B cell (primary cell): ENCODE measurements at places on chromosomes 7 and 10. TPM values are rescaled to one million over a fixed set of nuclear protein-coding genes. Genes with fewer than 3 reads are reported as not detected.

PDE6C gene
- total RNA-seq = not detected in 2 replicates

FAM241B gene
- 0.54 and 1.1 TPM in 2 replicates for total RNA-seq

CUZD1 gene
- total RNA-seq = 3.0 and 3.3 TPM in 2 replicates

AKR1C4 gene
- total RNA-seq = not detected in 2 replicates

SCD gene
- 5.1 and 5.6 TPM in 2 replicates for total RNA-seq

ZNF488 gene
- total RNA-seq = not detected in 2 replicates

- H3K4me3 ChIP-seq = no peak overlapping the region
- no peak overlapping the region for H3K27ac ChIP-seq
- H3K27me3 ChIP-seq = no peaks in the 10 kb centered on the region
- no peak for DNase-seq
Observed at GRCh38 chr10:117675514-117676055, 133.0 kb downstream of the EMX2 start.

DNA sequence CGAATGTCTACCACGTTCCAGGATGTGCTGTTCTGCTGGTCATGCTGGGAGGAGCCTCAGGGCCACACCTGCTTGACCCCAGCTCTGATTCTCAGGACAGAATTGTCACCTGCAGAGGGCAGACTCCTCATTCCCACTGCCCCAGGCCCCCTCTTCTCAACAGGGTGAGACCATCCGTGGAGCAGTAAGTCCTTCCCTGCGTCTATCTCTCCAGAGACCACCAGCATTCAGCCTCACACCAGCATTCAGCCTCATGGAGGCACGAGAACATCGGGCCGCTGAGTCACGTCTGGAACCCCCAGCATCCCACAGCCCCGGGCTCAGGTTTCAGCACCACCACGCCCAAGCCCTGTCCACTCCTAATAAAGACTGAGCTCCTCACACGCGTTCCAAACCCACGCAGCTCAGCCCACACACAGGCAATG is 273.4 kb downstream of the DIP2C start:
- H3K4me1 ChIP-seq = no peaks in the 10 kb centered on the region
- no peaks in the 10 kb centered on the region for H3K36me3 ChIP-seq
- H3K27ac ChIP-seq = no peak overlapping the region
- H3K27me3 ChIP-seq = no peaks in the 10 kb centered on the region

- H3K4me1 ChIP-seq = peaks cover 15% of the 10 kb centered on the region
- no peaks in the 10 kb centered on the region for H3K27me3 ChIP-seq
- no peak for DNase-seq
- no peak overlapping the region for H3K27ac ChIP-seq
- no peaks in the 10 kb centered on the region for H3K36me3 ChIP-seq
Observed at GRCh38 chr7:112575864-112576263, 95.1 kb downstream of the LSMEM1 start.

DNA sequence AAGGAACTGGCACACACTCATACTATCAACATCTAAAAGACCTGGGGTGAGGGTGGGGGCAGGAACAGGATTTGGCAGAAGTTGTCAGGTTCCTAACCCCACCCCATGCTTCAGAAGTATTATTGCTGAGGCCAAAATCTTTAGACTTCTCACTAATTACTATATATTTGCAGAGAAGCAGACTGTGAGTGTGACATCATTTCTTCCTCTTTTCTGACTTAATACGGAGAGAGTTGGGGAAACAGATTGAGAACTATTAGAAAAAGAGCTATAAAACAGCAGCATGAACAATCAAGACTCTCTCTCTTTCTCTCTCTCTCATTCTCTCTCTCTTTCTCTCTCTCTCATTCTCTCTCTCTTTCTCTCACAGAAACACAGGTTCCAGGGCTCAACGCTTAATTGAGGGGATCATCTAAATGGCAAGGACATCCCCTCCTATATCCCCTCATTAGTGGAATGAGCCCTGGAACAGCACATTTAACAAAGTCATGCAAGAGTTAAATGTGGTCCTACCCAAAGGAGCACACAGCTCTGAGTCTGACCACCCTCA is 94.8 kb downstream of the KCNMA1 start:
- no peak overlapping the region for H3K27ac ChIP-seq
- no peak overlapping the region for H3K4me3 ChIP-seq
- peaks cover 4% of the 10 kb centered on the region for H3K27me3 ChIP-seq
- peaks cover 42% of the 10 kb centered on the region for H3K4me1 ChIP-seq
- no peaks in the 10 kb centered on the region for H3K36me3 ChIP-seq
- DNase-seq = peak; percentile 14

GRCh38 chr10:6607182-6607581 is 27.1 kb upstream of the PRKCQ start:
- no peaks in the 10 kb centered on the region for H3K36me3 ChIP-seq
- H3K27ac ChIP-seq = no peak overlapping the region
- no peak for DNase-seq
- no peaks in the 10 kb centered on the region for H3K4me1 ChIP-seq
- H3K4me3 ChIP-seq = no peak overlapping the region
- H3K27me3 ChIP-seq = no peaks in the 10 kb centered on the region

GRCh38 chr7:124643311-124643811 is 122.2 kb downstream of the GPR37 start:
- no peak overlapping the region for H3K4me3 ChIP-seq
- no peaks in the 10 kb centered on the region for H3K27me3 ChIP-seq
- no peaks in the 10 kb centered on the region for H3K4me1 ChIP-seq

GRCh38 chr10:62082729-62083411 is 181.4 kb downstream of the ARID5B start:
- H3K36me3 ChIP-seq = peaks cover 8% of the 10 kb centered on the region
- peaks cover 76% of the 10 kb centered on the region for H3K4me1 ChIP-seq
- H3K4me3 ChIP-seq = peak overlapping the region; percentile 11

GRCh38 chr10:33388785-33389184 is 54.3 kb upstream of the NRP1 start:
- peaks cover 2% of the 10 kb centered on the region for H3K27me3 ChIP-seq
- no peak overlapping the region for H3K27ac ChIP-seq
- no peak for DNase-seq
- no peaks in the 10 kb centered on the region for H3K4me1 ChIP-seq
- H3K4me3 ChIP-seq = no peak overlapping the region

DNA sequence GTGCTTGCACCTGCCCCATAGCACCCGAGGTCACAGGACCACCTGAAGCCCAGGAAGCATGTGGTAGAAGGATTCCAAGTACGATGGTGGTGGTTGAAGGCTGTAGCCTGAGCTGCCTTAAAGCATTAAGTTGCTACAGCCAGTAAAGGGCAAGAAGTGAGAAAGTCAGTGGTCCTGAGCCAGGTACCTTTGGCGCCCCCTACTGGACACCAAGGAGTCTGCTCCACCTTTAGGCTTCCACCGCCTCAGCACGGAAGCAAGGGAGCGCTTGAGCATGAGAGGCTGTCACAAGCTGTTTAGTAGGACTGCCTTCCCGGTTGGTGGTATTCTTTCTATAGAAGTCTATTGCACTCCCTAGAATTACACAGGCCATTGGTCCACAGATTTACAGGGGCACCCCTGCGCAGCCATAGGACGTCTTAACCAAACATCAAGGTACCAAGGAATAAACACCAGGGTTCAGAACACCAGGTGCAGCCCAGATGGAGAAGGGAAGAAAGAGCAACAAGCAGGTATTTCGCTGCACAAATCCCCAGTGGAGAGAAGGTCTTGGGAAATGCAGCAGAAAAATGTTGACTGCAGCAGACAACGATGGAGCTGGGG is 2.2 kb downstream of the CRTAC1 start:
- no peaks in the 10 kb centered on the region for H3K27me3 ChIP-seq
- no peak overlapping the region for H3K4me3 ChIP-seq
- H3K27ac ChIP-seq = no peak overlapping the region
- H3K4me1 ChIP-seq = peaks cover 6% of the 10 kb centered on the region
- H3K36me3 ChIP-seq = no peaks in the 10 kb centered on the region

DNA sequence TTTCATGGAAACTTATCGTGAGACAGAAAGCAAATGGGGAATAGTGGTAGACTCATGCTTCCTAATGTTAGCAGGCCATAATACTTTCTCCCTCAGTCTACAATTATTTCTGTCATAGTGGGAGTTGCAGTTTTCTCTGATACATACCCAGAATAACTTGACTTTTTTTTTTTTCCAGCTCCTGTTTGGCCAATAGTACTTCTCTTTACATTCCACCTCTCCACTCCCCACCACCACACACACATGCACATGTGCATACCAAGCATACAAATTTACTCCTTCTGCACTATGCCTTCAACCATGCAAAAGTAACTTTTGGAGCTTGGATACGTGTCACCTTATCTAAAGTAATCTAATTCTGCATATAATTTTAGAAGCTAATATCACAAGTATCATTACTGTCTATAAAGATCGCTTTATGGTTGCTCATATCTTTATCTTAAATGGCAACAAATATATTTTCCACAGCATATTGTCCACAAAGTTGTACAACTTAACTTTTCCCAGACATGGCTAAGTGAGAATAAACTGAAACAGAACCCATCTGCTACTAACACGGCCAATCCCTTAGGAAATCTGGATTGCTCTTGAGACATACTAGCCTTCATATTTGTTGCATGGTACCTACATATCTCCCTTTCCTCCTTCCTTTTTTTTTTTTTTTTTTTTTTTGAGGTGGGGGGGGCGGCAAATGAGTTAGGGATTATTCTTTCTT is 49.0 kb downstream of the TES start:
- no peak for DNase-seq
- H3K4me3 ChIP-seq = no peak overlapping the region
- H3K36me3 ChIP-seq = no peaks in the 10 kb centered on the region

- no peak overlapping the region for H3K27ac ChIP-seq
- H3K27me3 ChIP-seq = peaks cover 9% of the 10 kb centered on the region
- peaks cover 29% of the 10 kb centered on the region for H3K4me1 ChIP-seq
- H3K36me3 ChIP-seq = no peaks in the 10 kb centered on the region
- H3K4me3 ChIP-seq = peak overlapping the region; percentile 37
- no peak for DNase-seq
Observed at GRCh38 chr10:79445977-79446757, 743 bp upstream of the ZCCHC24 start.
